ENCODE measurements at places on chromosomes 11 and 22.
A peak's percentile ranks its signal among the peaks of the same experiment; 100 is the strongest.

- no peak for DNase-seq
Measured at GRCh38 chr11:61065955-61066638, 36.2 kb upstream of the CD5 start.

DNA sequence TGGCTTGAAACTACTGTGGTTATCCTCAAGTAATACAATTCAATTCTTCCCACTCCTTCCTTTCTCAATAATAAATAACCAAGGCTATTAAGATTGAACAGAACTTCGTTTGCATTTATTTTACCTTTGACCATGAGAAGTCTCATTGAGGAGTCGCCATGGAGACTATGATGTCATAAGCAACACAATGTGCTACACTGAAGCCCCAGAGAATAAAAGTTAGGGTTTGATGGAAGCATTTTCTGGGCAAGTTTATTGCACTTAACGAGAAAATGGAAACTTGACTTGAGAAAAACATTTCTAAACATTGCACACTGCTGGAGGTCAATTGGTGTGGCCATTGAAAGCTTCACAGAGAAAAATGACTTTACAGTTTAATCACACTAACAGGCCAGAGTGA is 121.5 kb downstream of the FAM76B start:
- DNase-seq = peak; percentile 35

DNA sequence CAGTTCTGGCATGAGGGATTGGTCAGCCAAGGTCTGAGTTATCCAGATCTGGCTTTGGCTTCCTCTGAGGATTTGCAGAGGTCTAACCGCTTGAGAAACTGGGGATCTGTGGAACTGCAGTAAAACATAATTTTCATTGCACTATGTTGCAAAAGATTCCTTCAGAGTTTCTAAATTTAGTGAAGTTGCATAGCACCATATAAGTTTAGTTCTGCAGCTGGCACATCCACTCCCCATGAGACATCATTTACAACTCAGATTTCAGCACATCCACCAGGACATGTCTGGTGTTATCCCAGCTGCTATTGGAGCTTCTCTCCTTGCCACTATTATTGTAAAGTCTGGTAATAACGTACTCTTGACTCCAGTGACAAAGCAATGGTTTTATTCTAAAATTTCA is 181.5 kb downstream of the CWF19L2 start:
- DNase-seq = no peak

- DNase-seq = peak; percentile 80
Measured at GRCh38 chr11:18536209-18536608, 9.5 kb upstream of the TSG101 start.

DNA sequence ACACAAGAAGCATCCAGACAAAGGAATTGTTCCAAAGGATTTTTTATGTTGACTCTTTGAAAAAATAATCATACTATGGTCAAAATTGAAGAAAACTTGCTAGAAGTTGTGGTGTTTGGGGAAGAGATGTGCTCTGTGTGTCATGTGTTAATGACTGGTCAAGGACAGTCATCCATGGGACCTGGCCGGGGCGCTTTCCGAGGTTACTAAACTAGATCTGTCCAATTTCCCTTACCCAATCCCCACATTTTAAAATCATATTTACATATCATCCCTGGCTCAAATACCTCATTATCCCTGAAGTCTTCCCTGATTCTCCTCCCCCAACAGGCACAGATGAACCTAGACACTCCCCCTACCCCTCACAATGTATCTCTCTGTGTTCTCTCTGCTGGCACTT is 289.4 kb downstream of the TENM4 start:
- no peak for DNase-seq

DNA sequence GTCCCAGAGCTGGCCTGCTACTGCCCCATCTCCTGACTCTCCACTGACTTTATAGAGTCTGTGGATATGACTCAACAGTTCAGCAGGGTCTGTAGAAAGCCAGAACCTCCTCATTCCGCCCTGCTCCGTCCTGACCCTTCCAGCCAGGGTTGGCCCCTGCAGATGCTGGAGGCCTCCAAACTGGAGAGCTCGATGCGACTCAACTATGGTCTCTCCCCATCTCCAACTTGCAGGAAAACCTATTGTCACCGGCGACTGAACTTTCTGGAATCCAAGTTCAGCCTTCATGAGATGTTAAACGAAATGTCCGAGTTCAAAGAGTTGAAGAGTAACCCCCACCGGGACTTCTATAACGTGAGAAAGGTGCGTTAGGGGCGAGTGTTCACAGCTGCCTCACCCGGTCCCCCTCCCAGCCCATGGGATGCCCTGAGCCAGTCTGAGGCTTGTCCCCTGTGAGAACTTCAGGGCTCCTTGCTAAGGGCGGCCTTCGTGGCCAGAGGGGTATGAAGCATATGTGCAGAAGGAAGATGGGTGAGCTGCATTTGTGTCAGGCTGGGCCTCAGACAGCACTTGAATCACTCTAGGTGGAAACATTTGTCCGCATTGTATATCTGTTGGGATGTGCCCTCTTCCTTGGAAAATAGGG is 32.1 kb downstream of the AMPD3 start:
- no peak for DNase-seq

- DNase-seq = no peak
Measured at GRCh38 chr11:97574976-97575665, 1185.3 kb downstream of the JRKL start.

- DNase-seq = peak; percentile 93
Measured at GRCh38 chr11:11036848-11037732, 179.2 kb upstream of the ZBED5 start.

DNA sequence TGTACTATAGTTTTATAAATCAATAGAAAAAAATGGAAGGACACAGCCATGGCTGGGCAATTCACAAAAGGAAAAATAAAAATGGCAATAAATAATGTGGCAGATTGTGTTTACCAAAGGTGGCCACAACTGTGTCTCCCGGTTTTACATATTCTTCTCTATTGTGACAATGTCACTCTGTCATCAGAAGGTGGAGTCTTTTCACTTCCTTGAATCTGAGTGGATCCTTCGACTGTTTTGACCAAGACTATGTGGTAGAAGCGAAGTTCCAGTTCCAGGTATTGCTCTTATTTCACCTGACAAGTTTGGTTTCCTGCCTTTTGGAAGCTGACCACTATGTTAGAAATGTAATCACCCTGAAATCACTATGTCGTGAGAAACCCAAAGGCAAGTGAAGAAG is 31.0 kb upstream of the HSD17B12 start:
- DNase-seq = no peak

- no peak for DNase-seq
Measured at GRCh38 chr11:26507229-26507628, 64.8 kb downstream of the MUC15 start.

DNA sequence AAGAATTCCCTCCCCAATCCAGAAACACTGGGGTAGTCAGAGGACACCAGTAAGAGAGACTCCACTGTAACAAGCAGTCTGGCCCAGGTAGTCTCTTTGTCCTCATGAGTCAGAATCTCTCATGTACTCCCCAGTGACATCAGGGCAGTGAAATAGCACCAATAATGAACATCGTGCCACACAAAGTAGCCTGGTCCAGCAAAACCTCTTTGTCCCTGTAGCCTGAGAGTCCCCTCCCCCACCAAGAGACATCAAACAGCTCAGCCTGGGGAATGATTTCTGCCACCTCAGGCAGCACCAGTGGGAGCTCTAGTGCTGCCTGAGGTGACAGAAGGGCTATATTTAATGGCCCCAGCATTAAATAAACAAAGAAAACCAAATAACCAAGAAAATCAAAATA is 88.1 kb downstream of the SBF2 start:
- DNase-seq = peak; percentile 32

- no peak for DNase-seq
Measured at GRCh38 chr22:48580481-48580970, 1247.1 kb downstream of the BRD1 start.

- no peak for DNase-seq
Measured at GRCh38 chr11:112518371-112518770, 257.7 kb upstream of the PLET1 start.

DNA sequence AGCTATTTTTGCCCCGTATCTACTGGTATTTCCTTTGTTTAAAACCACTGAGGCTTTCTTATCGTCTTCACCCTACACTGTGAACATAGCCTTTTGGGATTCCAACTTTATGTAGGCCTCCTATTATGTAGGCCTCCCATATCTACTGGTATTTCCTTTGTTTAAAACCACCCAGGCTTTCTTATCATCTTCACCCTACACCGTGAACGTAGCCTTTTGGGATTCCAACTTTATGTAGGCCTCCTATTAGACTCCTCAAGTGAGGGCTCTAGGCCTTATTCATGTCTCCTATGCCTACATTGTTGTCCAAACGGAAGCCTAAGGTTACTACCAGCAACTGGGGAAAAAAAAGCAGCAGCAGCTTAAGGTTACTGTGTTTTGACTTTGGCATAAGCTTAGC is 23.7 kb downstream of the CEP295 start:
- DNase-seq = no peak

DNA sequence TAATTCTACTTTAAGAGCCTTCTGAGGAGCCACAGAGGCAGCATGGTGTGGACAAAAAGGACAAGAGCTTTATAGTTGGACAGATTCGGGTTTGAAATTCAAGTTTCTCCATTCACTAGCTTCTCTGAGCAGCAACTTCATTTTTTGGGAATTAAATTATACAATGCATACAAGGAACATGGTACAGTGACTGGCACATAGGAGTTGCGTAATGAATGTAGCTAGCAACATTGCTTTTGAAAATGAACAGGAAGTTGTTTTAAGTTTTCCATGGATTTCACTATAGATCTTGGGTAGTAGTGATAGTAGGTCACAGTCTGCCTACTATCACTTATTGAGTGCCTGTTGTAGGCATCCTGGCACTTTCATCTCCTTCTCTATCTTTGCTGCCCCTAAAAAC is 41.0 kb upstream of the BMAL1 start:
- no peak for DNase-seq

DNA sequence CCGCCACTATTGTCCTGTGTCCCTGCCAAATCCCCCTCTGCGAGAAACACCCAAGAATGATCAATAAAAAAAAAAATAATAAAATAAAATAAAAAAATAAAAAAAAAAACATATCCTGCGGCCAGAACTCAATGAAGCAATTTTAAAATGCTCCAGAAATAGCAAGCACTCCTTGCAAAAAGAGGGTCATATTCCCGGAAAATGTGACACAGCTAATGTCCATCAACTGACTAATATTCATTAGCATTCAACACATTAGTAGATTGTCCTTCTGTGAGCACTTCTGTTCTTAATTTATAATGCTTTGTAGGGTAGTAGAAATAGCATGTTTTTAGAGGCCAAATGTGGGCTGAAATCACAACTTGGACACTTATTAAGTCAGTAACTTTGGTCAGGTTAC is 252.3 kb upstream of the SESN3 start:
- no peak for DNase-seq

DNA sequence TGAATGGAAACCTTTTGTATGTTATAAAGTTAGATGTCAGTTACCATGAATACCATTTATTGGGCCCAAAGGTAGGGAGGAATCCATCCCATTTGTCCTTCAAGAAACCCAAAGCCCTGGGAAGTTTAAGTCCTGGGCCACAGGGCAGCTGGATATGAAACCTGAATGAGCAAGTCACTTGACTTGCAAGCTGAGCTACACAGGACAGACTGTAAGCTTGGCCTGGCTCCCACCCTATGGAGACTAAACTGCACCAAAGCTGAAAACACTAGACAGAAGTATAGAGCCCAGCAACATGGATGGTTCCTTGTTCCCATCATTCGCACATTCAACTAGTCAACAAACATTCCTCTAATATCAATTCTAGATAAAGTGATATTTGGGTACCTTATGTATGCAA is 71.3 kb downstream of the KCNC1 start:
- no peak for DNase-seq

- DNase-seq = no peak
Measured at GRCh38 chr11:2702771-2703362, 3.1 kb upstream of the KCNQ1OT1 start.

DNA sequence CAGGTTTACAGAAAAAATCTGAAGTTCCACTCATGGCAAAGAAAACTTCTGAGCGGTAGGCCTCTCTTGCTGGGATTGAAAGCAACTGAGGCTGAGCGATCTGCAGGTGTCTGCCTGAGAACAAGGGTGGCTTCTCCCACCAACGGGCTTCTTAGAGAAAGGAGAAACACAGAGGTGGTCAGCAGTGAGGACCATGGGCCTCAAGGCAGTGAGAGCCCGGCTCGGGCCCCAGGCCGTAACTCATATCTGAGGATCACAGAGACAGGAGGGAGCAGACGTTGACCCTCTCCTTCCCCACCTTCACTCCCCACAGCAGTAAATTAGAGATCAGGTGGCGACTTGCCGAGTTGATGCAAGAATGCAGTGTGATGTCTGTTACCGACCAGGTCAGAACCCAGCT is 50.9 kb upstream of the RTL6 start:
- no peak for DNase-seq

- no peak for DNase-seq
Measured at GRCh38 chr11:3219281-3219892, 774 bp upstream of the MRGPRG start.

- DNase-seq = no peak
Measured at GRCh38 chr11:68412593-68413475, 47.7 kb upstream of the PPP6R3 start.

- no peak for DNase-seq
Measured at GRCh38 chr22:22507743-22508273, 734 bp downstream of the ZNF280B start.

DNA sequence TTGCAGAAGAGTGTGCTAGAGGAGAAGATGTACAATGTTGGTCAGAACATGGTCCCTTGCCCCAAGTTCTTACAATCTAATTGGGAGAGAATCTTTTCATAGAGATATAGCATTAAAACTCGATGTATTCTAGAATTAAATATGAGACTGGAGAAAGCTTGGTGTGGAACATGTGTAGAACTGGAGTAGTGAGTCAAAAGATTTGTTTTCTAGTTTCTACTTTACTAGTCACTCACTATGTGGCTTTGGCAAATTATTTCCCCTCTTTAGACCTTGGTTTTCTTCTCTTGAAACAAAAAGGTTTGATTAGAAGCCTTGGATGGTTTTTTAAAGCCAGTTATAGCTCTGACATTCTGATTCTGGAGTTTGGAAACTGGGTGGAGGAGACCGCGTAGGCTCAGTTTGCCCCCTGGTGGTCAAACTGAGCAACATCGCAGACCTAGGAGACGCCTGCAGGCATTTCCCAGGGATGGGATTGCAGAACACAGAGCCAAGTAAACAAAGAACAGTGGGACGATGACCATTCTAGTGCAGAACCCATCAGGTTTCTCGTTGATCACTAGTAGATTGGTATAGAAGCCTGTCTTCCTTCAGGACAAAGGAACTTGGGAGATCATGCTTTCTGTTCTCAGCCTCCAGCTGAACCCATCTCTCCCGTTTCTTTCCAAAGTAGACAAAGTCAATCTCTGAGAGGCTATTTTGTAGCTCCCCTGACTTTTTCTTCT is 8.5 kb upstream of the CHRDL2 start:
- DNase-seq = peak; percentile 95

GRCh38 chr22:23369054-23369685 is 188.9 kb downstream of the BCR start:
- no peak for DNase-seq

All from DMS53 (cell line).